Stimulated activated naive CD8-positive, alpha-beta T cell treated with anti-CD3 and anti-CD28 coated beads, Interleukin-15, amount 100 ng/mL, for 72 hours (primary cell): ENCODE measurements at places on chromosomes 11 and 22.

GRCh38 chr22:29004647-29005371 is 56.8 kb downstream of the C22orf31 start:
- DNase-seq = no peak

GRCh38 chr22:32680277-32680676 is 121.2 kb upstream of the TIMP3 start:
- DNase-seq = no peak

- peak; percentile 44 for DNase-seq
Measured at GRCh38 chr22:38753948-38754750, 1.6 kb downstream of the SUN2 start.

DNA sequence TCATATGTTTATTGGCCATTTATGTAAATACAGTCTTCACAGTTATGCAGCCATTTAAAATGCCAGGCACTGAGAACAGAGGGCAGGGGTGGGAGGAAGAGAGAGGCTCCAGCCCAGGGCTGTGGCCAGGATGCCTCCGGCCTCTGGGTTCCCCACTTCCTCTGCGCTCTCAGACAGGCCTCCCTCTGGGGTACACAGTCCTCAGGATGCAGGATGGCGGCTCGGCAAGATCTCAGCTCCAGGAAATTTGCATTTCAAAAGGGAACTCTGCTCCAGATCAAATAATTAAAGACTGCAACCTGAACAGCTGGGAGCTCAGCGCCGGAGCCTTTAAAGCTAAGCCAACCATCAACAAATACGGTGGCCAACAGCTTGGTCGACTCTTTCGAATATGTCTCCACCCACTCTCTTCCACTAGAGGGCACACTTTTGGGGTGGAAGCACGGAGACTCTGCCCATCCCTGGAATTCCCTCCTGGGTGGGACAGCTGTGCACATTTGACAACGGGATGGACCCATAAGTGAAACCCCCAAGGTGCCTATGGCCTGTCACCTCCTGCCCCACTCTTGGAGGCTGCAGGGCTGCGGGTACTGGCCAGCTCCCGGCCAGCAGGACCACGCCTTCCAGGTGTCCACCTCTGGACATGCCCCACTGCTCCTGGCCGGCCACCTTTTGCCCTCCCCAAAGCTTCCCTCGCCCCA is 1044.7 kb downstream of the BRD1 start:
- no peak for DNase-seq

GRCh38 chr11:27938011-27938410 is 169.9 kb downstream of the KIF18A start:
- DNase-seq = no peak

DNA sequence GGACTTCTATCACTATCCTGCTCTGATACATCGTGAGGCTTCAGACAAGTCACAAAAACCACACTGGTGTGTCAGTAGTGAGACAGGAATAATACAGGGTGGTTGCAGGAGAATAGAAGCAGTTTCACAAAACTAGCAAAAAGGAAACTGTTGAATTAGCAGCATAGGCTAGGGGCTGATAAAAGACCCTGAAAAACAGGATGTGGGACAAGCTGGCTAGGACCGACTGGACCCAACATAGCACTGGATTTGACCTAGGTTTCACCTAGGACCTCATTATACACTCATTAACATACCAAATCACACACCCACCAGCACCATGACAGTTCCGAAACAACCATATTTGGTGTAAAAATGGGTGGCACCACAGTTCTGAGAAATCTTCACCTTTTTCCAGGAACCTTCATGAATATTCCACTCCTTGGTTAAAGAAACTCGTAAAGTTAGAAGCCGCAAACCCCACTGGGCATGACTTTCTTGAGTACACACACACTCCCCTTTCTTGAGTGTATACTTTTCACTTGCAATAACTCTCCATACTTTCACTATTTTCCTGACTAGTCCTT is 76.2 kb downstream of the SLC1A2 start:
- DNase-seq = peak; percentile 63

DNA sequence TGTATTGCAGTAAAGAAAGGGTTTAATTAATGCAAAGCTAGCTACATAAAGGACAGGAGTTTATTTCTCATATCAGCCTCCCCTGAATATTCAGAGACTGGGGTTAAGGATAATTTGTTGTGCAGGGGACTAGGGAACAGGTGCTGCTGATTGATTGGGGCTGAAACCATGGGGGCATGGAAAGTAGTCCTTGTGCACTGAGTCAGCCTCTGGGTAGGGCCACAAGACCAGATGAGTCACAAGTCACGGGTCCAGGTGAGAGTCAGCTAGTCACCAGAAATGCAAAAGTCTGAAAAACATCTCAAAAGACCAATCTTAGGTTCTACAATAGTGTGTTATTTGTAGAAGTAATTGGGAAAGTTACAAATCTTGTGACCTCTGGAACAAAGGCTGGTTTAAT is 32.9 kb upstream of the SYT13 start:
- DNase-seq = no peak
